GF-D8 (cell line): ENCODE measurements at places on chromosomes 16 and 17.

GRCh38 chr17:76737676-76738467 is at the start of gene MFSD11:
TSS of gene MFSD11 (plus strand) at chr17:76738119. CDS start at chr17:76738353, 234 bp downstream.
- DNase-seq = peak; percentile 85

DNA sequence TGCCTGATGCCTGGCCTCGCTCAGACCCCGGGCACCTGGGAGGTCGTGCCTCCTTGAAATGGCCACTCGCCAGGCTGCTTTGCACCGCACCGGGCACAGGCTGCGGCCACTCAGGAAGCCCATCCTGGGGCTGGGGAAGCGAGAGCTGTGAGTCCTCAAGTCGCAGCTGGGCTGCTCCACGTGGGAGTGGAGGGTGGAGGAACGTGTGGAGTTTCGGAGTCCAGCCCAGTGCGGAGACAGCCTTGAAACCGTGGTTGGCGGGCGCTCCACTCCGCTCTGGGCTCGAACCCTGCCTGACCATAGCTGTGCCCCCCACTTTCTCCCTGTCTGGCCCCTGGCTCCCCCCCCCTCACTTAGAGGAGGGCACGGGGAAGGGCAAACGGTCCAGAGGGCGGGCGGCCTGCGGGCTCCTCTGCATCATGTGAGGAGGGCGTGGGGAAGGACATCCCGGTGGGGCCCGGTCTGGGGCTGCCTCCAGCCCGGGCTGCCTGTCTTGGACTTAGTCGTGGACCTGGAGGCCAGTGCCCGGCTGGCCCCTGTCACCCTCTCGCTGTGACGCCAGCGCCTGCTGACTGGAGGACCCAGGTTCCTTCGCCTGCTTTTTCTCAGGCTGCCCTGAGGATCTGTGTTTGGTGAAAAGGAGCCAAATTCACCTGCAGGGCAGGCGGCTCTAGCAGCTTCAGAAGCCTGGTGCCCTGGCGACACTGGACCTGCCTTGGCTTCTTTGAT is 2.5 kb downstream of the UBE2I start:
- DNase-seq = no peak

DNA sequence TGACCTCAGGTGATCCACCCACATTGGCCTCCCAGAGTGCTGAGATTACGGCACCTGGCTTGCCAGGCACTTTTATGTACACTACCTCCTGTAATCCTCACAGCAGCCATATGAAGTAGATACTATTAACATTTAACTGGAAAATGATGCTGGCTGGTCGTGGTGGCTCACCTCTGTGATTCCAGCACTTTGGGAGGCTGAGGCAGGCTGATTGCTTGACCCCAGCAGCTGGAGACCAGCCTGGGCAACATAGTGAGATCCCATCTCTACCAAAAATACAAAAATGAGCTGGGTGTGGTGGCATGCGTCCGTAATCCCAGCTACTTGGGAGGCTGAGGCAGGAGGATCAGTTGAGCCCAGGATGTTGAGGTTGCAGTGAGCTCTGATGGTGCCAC is 2.0 kb upstream of the MAPK3 start:
- no peak for DNase-seq

DNA sequence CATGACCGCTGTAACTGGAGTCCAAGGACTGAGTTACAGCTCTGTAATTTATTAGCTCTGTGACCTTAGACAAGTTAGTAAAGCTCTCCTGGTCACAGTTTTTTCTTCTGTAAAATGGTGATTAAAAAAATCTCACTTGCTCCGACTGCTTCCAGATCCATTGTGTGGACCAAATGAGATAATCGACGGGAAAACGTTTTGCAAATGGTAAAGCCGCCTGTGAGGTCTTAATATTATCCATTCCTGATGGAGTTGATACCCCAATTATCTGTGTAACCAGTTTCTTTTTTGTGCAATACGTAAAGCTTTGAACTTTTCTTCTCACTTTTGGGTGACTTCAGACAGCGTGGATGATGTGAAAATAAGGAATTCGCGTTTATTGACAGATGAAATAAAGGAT is 422.9 kb downstream of the UTP18 start:
- no peak for DNase-seq

GRCh38 chr16:62137996-62138395 is 101.8 kb upstream of the CDH8 start:
- no peak for DNase-seq

GRCh38 chr17:35023538-35023937 is 40.0 kb downstream of the RFFL start:
- no peak for DNase-seq

GRCh38 chr16:3295209-3295608 is 10.0 kb downstream of the TIGD7 start:
- no peak for DNase-seq

GRCh38 chr17:40699853-40700252 is 3.7 kb downstream of the KRT24 start:
- DNase-seq = no peak

DNA sequence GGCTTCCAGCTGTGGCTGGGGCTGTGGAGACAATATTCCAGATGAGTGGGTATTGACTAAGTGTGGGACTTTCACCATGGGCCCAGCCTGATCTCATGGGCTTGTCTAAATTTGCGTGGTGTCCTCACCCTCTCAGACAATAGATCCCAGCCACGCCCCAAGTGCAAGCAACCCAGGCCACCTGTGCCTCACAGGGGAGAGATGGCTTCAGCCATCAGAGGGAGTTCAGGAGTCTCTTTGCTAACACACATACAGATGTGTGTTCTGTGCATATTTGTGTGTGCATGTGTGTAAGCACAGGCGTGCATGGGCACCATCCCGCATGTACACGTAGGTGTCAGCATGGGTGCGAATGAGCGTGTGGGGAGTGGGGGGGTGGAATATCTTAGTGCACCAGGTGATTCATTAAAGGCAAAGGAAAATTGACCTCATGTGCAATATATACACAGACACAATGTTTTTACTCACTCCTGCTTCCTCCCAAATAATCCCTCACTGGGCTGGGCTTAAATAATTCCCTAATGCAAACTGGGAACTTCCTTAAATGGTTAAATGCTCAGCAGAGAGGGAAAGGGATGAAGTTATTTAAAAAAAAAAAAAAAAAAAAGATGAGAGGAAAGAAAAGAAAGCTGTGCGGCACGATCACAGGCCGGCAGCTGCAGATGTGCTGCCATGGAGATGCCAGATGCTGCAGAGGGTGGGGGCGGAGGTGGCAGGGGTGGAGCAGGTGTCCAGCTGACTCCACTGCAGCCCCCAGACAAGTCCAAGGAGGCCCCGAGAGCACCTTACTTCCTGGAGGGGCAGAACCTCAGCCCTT is 24.0 kb upstream of the CDC42EP4 start:
- DNase-seq = no peak

DNA sequence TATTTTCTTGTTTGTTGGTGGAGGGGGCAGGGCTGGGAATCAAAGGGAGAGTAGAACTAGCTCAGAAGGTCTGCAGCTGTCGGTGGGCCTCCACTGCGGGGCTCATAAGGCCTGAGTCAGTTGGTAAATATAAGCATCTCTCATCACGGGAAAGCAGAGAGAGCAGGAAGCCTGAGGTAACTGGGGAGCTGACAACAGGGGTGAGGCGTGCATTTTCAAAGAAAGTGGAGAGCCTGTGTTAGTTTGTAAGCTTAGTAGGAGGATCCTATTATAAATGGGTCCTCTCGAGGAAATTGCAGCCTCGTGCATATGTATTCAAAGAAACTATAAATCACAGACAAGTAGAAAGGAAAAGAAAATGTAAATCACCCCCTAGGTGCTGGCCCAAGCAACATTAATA is 221.0 kb upstream of the CDH13 start:
- DNase-seq = no peak

DNA sequence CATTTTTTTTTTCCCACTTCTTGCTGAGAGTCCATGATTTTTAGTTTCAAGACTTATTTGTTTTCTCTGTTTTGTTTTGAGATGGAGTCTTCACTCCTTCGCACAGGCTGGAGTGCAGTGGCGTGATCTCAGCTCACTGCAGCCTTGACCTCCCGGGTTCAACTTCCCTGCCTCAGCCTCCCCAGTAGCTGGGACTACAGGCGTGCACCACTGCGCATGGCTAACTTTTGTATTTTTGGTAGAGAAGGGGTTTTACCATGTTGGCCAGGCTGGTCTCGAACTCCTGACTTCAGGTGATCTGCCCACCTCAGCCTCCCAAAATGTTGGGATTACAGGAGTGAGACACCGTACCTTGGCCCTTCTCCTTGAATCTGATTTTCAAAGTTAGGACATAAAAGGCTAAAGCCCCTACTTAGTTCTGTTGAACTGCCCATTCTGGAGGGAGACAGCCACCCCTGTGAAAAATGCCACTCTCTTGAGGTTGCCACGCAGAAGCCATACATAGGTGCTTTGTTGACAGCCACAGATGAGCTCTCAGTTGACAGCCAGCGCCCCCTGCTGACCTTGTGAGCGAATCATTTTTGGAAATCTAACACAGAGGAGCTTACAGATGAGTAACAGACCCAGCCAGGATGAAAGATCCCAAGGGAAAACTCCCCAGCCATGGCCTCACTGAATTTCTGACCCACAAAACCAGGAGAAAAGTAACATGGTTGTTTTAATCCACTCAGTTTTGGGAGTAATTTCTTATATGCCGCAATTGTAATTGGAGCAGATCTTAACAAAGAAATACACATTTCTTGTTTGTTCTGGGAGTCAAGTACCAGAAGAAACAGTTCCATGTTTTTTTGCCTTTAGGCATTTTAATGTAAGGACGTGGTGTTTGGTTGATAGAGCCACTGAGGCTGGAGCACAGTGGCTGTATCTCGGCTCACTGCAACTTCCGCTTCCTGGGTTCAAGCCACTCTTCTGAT is 38.8 kb downstream of the PKD1L3 start:
- DNase-seq = peak; percentile 45

GRCh38 chr16:55039931-55040330 is 109.3 kb downstream of the IRX5 start:
- no peak for DNase-seq

- DNase-seq = no peak
Observed at GRCh38 chr17:78172249-78173051, 4.1 kb downstream of the SYNGR2 start.

GRCh38 chr16:49621241-49622083 is 234.4 kb downstream of the ZNF423 start:
- DNase-seq = no peak

GRCh38 chr16:12750554-12750918 is 53.2 kb downstream of the CPPED1 start:
- DNase-seq = no peak

DNA sequence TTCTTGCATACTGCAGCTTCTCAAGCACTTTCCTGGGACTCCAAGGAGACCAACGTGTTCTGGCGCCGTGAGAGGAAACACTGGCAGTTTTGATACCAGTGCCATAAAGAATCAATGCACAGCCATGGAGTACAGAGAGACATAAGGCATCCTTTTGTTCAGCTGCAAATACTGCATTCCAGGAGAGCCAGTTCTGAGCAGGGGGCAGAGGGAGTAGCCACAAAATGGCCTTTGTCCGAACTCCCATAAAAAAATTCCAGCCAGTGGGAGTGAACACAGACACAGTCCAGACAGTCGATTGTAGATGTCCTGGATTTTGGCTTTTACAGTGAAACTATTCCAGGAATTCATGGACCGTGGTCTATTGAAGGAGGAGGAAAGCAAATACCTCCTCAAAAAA is 36.2 kb upstream of the TEKT3 start:
- DNase-seq = no peak

- no peak for DNase-seq
Observed at GRCh38 chr17:76873856-76874255, 5.7 kb downstream of the MGAT5B start.

GRCh38 chr16:30876867-30877266 is 17.0 kb downstream of the BCL7C start:
- no peak for DNase-seq

- no peak for DNase-seq
Observed at GRCh38 chr16:88131966-88132365, 180.7 kb downstream of the BANP start.

DNA sequence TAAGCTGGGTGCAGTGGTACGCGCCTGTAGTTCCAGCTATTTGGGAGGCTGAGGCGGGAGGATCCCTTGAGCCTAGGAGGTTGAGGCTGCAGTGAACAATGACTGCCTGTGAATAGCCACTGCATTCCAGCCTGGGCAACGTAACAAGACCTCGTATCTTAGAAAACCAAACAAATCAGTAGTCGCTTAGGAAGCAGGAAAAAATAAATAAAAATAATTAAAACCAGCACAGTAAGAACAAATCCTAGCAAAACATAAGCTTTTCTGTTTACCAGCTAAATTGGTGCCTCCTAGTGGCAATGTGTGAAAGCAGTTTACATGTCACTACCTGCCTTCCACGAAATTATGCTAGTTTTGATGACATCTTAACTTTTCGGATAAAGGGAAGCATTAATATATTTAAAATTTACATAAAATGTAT is 1.3 kb downstream of the ARMC5 start:
- DNase-seq = no peak

DNA sequence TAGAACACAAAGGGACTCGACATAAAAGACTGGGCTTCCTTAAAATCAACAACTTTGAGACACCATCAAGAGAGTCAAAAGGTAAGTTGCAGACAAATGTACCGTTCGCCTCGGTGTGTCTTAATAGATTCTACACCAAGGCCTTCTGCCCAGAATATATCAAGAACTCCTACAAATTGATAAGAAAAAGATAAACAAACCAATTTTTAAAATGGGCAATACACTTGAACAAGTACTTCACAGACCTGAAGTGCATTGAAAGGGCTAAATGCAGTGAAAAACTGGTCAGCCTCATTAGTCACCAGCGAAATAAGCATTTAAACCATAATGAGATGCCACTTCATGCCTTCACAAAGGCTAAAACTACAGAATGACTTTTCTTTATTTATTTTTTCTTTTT is 20.4 kb upstream of the BAHCC1 start:
- DNase-seq = no peak

- no peak for DNase-seq
Observed at GRCh38 chr16:82079892-82080291, 44.8 kb downstream of the HSD17B2 start.

- DNase-seq = peak; percentile 34
Observed at GRCh38 chr16:600781-601180, 10.9 kb downstream of the RAB40C start.

- no peak for DNase-seq
Observed at GRCh38 chr17:20986767-20987510, 55.9 kb downstream of the USP22 start.

DNA sequence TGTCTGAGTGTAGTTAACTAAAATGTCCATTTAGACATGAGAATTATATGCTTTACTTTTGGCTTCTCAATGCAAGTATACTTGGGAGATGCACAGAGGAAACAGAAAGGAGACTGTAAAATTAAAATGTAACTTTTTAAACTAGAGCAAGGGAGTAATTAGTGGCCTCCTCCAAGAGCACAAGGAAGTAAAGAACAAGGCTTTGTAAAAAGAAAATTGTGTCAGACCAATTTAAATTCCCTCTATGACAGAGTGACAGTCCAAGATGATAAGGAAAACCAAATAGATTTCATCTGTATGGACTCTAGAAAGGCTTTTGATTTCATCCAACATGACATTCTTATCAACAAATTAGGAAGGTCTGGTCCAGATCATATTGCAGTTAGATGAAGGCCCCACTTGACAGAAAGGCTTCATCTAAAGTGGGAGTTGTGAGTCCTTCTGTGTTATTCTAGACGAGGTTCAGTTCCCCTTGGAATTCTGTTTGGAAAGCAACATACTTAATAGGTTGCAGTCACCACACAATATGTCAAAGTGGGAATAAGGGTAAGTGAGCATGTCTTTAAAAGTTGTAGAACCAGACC is 6.5 kb upstream of the CAPNS2 start:
- DNase-seq = no peak

- DNase-seq = no peak
Observed at GRCh38 chr17:9309216-9309615, 266.4 kb downstream of the STX8 start.

- no peak for DNase-seq
Observed at GRCh38 chr17:82489117-82489516, 30.4 kb upstream of the FOXK2 start.
